SK-N-SH (cell line): ENCODE measurements at places on chromosomes 7 and 10. TPM values are rescaled to one million over a fixed set of nuclear protein-coding genes. Genes with fewer than 3 reads are reported as not detected.

SPDYE9 gene
- polyA plus RNA-seq, result 0.08 TPM in 1 of 2 replicates, not detected in the other

- no peak overlapping the region for H3K27ac ChIP-seq
- H3K4me3 ChIP-seq, result peak overlapping the region; percentile 72
- DNase-seq, result no peak
- peaks cover 24% of the 10 kb centered on the region for H3K27me3 ChIP-seq
These were observed 1.0 kb upstream of the PLXDC2 start for GRCh38 chr10:19815036-19815730.

ZNF736 gene
- 4.0 and 7.3 TPM in 2 replicates for polyA plus RNA-seq

GSTO2 gene
- polyA plus RNA-seq, result 0.47 and 0.49 TPM in 2 replicates

GCC1 gene
- 8.4 and 10.3 TPM in 2 replicates for polyA plus RNA-seq

PNLIPRP3 gene
- polyA plus RNA-seq, result not detected in 2 replicates

RSU1 gene
- polyA plus RNA-seq, result 59.8 and 81.4 TPM in 2 replicates

DNA sequence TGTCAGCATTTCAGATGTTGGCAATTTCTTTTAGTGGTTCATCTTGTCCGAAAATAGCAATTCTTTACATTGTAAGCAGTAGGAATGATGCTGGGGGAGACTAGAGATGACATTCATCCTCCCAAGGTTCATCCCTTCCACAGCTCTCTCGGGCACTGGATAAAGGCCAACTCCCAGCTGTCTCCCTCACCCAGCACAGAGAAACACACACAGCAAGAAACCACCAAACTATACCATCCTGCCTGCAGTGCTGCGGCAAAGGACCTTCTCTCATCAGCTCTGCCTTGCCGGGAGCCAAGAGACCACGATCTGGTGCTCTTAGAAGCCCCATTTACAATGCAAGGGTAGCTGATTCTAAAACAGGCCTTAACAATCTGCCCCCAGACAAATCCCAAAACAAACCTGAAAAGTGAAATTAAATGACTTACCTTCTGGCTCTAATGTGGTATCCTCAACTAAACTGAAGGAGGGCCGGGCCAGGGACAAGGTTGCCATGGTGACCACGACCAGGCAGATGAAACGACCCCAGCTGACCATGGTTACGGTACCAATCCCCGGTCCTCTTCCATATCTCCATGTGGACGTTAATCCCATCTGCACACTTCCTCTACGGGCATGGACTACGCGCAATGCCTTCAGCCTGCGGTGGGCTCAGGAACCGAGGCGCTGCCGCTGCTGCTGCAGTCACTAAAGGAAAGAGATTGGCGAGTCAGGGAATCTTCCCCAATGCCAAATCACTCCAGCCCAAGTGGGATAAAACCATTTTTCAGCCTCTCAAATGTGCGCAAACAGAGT, 4.8 kb downstream of the FGFR2 start:
- no peaks in the 10 kb centered on the region for H3K36me3 ChIP-seq
- peaks cover 11% of the 10 kb centered on the region; the same call in 1 of the 2 replicates for H3K4me1 ChIP-seq
- no peak for DNase-seq
- no peak overlapping the region for H3K4me3 ChIP-seq

KLF14 gene
- polyA plus RNA-seq, result 0.02 TPM in 1 of 2 replicates, not detected in the other

DNA sequence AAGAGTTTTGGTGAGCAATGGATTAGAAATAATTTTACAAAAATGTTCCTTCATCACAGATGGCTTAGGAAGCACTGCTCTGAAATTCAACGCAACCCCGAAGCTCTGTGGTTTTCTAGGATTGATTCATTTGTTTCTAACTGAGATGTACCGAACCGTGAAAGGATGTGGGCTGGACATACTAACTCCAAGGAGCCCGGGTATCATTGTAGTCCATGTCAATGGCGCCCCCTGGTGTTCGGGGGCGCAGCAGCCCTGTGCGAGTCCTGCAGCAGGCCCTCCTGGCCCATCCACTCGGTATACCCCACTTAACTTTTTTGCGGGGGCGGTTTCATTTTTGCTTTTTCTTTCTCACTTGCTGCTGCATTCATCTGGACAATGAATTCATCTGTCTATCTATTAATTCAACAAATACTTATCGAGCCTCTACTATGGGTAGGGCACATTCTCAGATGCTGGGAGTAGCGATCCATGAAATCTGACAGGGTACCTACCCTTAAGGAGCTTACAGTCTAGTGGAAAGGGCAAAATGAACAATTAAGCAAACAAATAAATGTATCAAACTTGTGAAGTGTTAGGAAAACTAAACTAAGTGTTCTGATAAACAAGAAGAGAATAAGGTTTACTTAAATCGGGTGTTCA, 25.2 kb upstream of the ITPRID1 start:
- no peaks in the 10 kb centered on the region for H3K36me3 ChIP-seq
- no peak overlapping the region for H3K27ac ChIP-seq
- no peak overlapping the region for H3K4me3 ChIP-seq
- H3K27me3 ChIP-seq, result peaks cover 23% of the 10 kb centered on the region; the same call in 1 of the 2 replicates
- H3K4me1 ChIP-seq, result no peaks in the 10 kb centered on the region

DNA sequence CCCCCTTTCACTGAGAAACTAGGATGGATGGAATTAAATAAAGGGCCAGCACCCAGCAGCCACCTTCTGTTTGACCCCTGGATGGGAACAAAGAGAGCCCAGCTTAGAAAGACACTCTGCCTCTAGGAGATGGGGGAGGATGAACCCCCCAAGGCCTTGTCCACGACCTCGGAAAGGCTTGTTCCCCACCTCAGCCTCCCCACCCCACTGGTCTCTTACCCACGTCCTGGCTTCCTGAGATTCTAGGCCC, 9.7 kb downstream of the ITPRIP start:
- no peaks in the 10 kb centered on the region for H3K27me3 ChIP-seq
- peaks cover 63% of the 10 kb centered on the region for H3K4me1 ChIP-seq

DNA sequence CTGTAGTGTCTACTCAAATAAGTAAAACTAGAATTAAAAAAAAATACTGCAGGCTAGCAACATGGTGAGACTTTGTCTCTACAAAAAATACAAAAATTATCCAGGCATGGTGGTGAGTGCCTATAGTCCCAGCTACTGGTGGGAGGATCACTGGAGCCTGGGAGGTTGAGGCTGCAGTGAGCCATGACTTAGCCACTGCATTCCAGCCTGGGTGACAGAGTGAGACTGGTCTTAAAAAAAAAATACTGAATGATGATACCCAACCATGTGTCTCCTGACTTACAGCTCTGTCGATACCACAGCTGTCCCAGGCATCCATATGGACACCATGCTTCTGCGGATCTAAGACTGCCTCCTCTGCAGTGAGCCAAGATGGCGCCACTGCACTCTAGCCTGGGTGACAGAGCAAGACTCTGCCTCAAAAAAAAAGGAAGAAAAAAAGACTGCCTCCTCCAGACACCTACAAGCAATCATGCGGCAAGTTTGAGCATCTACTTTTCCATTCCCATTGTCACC, 7.9 kb upstream of the FRAT1 start:
- H3K27ac ChIP-seq, result no peak overlapping the region
- H3K4me1 ChIP-seq, result no peaks in the 10 kb centered on the region
- DNase-seq, result no peak
- no peaks in the 10 kb centered on the region for H3K36me3 ChIP-seq

RET gene
- 3.2 and 6.8 TPM in 2 replicates for polyA plus RNA-seq

GRCh38 chr7:130721486-130722277, 12.3 kb downstream of the KLF14 start:
- peak; percentile 80 for DNase-seq
- no peak overlapping the region for H3K27ac ChIP-seq
- H3K36me3 ChIP-seq, result no peaks in the 10 kb centered on the region

GRCh38 chr7:21361413-21362125, 66.3 kb upstream of the SP4 start:
- no peak for DNase-seq
- no peak overlapping the region for H3K4me3 ChIP-seq
- no peaks in the 10 kb centered on the region for H3K4me1 ChIP-seq
- H3K27me3 ChIP-seq, result no peaks in the 10 kb centered on the region; the same call in 1 of the 2 replicates
- no peaks in the 10 kb centered on the region for H3K36me3 ChIP-seq

VSTM4 gene
- polyA plus RNA-seq, result 0.39 TPM in 2 replicates
